ENCODE measurements at places on chromosomes 16 and 17. TPM values are rescaled to one million over a fixed set of nuclear protein-coding genes. Genes with fewer than 3 reads are reported as not detected.

PRR35 gene
- total RNA-seq, result not detected

NUPR1 gene
- 232 TPM for total RNA-seq

TMEM204 gene
- total RNA-seq, result 22.8 TPM

GRCh38 chr16:87201052-87201451, 116.1 kb downstream of the C16orf95 start:
- peak; percentile 66 for DNase-seq
- peaks cover 5% of the 10 kb centered on the region for H3K4me1 ChIP-seq
- no peaks in the 10 kb centered on the region for H3K27me3 ChIP-seq
- H3K4me3 ChIP-seq, result no peak overlapping the region
- no peaks in the 10 kb centered on the region for H3K36me3 ChIP-seq

GRCh38 chr16:77881355-77882030, 93.1 kb downstream of the VAT1L start:
- H3K27ac ChIP-seq, result no peak overlapping the region
- no peaks in the 10 kb centered on the region for H3K36me3 ChIP-seq
- H3K4me1 ChIP-seq, result no peaks in the 10 kb centered on the region
- no peak for DNase-seq
- no peak overlapping the region for H3K4me3 ChIP-seq

- peaks cover 13% of the 10 kb centered on the region for H3K4me1 ChIP-seq
- H3K27ac ChIP-seq, result peak overlapping the region; percentile 100
- no peaks in the 10 kb centered on the region for H3K27me3 ChIP-seq
- H3K36me3 ChIP-seq, result no peaks in the 10 kb centered on the region
- peak; percentile 72 for DNase-seq
Measured at GRCh38 chr17:41689497-41690299, 1.0 kb downstream of the EIF1 start.

- H3K4me1 ChIP-seq, result peaks cover 26% of the 10 kb centered on the region
- H3K27me3 ChIP-seq, result no peaks in the 10 kb centered on the region
Measured at GRCh38 chr16:31141489-31142108, 6.1 kb upstream of the PRSS8 start.

GRCh38 chr16:57115514-57116182, 23.3 kb downstream of the CPNE2 start:
- H3K4me1 ChIP-seq, result peaks cover 21% of the 10 kb centered on the region
- no peaks in the 10 kb centered on the region for H3K36me3 ChIP-seq

DNA sequence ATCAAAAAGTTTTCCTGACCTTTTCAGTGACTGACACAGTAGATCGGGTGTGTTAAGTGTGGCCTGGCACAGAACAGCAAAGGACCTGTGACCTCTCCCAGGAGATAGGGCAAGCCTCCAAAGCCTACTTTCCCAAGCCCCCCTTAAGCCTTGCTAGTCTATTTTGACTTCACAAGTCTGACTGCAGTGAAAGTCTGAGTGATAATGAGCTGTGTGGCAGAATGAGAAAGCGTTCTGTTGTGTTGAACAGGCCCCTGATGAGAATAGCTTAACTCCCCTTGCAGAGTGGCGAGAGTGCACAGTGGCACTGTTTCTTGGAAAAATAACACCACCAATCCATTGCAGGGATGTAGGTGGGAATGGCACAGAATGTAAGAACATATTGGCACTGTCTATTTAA, 32.8 kb downstream of the MMD start:
- H3K4me1 ChIP-seq, result peaks cover 14% of the 10 kb centered on the region
- no peak overlapping the region for H3K27ac ChIP-seq
- H3K4me3 ChIP-seq, result no peak overlapping the region
